M059J (cell line): ENCODE measurements at places on chromosomes 7 and 10. TPM values are rescaled to one million over a fixed set of nuclear protein-coding genes. Genes with fewer than 3 reads are reported as not detected.

KEL gene
- 3.9 TPM in 1 of 2 replicates, not detected in the other for total RNA-seq

SLC39A12 gene
- total RNA-seq = not detected in 2 replicates

- no peak for DNase-seq
Measured at GRCh38 chr7:108308276-108308675, 148.0 kb downstream of the NRCAM start.

GRCh38 chr10:105963334-105963884, 1201.1 kb downstream of the SORCS1 start:
- DNase-seq = no peak

DNA sequence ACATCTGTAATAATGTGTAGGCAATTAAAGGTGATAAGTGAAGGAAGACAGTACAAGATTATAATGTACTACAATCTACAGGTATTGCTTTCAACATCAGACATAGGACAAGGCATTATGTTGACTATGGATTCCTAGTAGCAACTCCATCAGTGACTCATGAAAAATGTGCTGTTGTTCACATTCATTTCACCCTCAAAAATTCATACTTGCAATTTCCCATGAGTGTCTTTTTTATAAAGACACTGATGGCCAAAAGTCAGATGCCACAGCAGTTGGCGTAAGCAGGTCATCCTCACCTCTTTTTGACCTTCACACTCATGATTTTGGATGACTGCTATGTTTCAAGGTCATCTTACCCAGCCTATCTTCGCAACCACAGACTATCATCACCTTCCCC, 100.0 kb upstream of the AMPH start:
- peak; percentile 50 for DNase-seq

DNA sequence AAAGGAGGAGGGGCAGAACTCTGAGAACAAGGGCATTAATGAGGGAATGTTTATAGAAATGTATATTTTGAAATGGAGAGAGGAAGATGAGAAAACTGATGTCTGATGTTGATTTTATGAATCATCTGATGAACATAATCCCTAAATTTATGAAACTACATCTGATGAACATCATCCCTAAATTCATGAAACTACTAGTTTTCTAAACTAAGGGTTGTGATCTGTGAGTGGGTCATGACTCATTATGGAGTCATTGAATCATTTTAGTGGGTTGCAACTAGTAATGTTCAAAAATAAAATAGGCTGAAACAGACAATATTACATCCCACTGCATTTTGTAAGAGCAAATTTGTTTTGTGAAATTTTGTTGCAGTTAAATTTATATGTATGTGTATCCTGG, 442.6 kb upstream of the TEX47 start:
- no peak for DNase-seq

DNA sequence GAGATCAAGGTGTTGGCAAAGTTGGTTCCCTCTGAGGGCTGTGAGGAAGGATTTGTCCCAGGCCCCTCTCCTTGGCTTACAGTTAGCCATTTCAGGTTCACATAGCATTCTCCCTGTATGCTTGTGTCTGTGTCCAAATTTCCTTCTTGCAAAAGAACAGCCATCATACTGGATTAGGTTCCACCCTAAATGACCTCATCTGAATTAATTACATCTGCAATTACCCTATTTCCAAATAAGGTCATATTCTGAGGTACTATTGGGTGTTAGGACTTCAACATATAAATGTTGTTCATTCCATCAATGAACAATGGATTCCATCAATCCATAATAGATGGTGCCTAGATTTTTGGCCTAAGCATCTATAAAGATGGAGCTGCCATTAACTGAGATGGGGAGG, 16.2 kb upstream of the LRRC17 start:
- DNase-seq = no peak

DNA sequence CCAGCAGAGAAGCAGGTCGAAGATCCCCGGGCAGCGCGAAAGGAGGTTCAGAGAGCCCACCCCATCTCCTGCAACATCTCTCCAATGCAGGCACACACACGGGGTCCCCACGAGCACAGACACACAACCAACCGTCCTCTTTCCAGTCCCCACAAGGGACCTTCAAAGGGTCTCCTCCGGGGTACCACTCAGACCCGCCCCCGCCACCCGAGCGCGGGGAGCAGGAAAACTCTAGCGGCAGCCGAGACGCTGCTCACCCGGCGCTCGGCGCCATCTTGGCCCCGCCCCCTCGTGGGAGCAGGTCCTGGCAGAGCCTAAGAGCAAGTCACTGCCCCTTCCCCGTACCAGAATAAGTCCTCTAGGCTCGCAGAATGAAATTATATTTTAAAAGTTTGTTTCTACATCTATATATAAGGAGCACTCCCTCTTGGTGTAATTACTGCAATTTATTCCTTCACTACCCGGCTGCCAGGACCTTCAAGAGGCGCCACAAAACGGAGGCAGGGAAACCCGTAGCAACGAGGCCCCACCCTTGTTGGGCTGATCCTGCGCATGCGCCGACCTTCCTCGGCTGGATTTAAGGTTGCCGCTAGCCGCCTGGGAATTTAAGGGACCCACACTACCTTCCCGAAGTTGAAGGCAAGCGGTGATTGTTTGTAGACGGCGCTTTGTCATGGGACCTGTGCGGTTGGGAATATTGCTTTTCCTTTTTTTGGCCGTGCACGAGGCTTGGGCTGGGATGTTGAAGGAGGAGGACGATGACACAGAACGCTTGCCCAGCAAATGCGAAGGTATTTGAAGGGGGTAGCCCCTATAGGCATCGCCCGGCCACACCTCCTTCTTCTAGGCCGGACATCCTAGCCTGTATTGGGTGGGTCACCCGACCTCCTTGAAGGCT, at the start of the genes CNPY4 and TAF6:
TSS of gene CNPY4 (plus strand) at position 563 of the 898 bp plus-strand sequence. CDS start at position 674, 111 bp downstream.
TSS of gene TAF6 (minus strand) at position 287 of the 898 bp plus-strand sequence. CDS start 5,149 bp downstream, outside the sequence.
- peak; percentile 96 for DNase-seq

GRCh38 chr7:25263337-25263736, 35.1 kb upstream of the NPVF start:
- peak; percentile 20 for DNase-seq

DNA sequence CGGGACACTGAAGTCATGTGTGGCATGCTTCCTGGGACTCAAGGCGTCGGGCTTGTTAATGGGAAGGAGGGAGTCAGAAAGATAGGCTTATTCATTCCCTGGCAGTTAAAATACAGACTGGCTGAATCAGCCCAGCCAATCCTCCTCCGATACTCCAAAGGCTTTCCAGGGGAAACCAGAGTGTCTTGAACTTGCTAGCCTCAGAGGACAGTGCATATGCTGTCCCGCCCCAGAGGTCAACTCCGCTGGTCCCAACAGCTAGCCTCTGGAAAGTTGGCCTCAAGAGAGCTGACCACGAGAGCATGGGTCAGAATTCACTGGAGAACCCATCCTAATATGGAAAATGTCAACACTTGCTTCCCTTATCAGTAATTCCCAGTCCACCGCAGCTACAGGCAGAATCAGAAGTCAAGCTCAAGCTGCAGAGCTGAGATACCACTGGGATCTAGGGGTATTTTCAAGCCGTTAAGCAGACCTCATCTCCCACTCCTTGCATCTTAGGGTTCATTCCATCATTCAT, 43.0 kb downstream of the ELMO1 start:
- peak; percentile 56 for DNase-seq

GRCh38 chr10:86684331-86685097, 16.2 kb downstream of the LDB3 start:
- DNase-seq = peak; percentile 24

DNA sequence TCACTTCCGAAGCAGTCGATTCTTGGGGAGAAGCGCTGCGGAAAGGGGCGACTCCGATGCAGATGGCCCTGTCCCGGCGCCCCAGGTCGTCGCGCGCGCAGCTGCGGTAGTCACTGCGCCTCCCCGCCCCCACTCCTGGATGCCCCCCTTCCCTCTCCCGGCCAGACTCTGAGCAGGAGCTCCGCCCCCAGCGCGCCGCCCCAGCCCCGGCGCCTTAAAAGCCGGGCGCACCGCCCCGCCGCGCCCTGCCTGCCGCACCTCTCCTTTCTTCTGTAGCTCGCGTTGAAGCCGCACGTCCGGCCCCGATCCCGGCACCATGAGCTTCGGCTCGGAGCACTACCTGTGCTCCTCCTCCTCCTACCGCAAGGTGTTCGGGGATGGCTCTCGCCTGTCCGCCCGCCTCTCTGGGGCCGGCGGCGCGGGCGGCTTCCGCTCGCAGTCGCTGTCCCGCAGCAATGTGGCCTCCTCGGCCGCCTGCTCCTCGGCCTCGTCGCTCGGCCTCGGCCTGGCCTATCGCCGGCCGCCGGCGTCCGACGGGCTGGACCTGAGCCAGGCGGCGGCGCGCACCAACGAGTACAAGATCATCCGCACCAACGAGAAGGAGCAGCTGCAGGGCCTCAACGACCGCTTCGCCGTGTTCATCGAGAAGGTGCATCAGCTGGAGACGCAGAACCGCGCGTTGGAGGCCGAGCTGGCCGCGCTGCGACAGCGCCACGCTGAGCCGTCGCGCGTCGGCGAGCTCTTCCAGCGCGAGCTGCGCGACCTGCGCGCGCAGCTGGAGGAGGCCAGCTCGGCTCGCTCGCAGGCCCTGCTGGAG, at the start of gene INA:
TSS of gene INA (plus strand) at position 243 of the 817 bp plus-strand sequence. CDS start at position 317, 74 bp downstream.
- no peak for DNase-seq

- no peak for DNase-seq
Measured at GRCh38 chr10:116169782-116170445, 103.1 kb downstream of the GFRA1 start.

- DNase-seq = peak; percentile 77
Measured at GRCh38 chr10:130018265-130018664, 54.2 kb upstream of the EBF3 start.
